ENCODE measurements at places on chromosomes 2 and 18. TPM values are rescaled to one million over a fixed set of nuclear protein-coding genes. Genes with fewer than 3 reads are reported as not detected.

The VAMP8 gene
- total RNA-seq: 0.27 TPM

The AMMECR1L gene
- total RNA-seq: 5.9 TPM

The SNTG2 gene
- not detected for total RNA-seq

The SPP2 gene
- total RNA-seq: 0.27 TPM

The TGFA gene
- 8.1 TPM for total RNA-seq

The IER3IP1 gene
- 46.5 TPM for total RNA-seq

The RNF144A gene
- 1.5 TPM for total RNA-seq

The TNFAIP6 gene
- not detected for total RNA-seq

The ZNF892 gene
- total RNA-seq: 2.7 TPM

The FECH gene
- total RNA-seq: 37.8 TPM

The ALK gene
- 0.37 TPM for total RNA-seq

The KANSL1L gene
- total RNA-seq: 11.2 TPM

The ACTR1B gene
- total RNA-seq: 39.4 TPM

The CACNB4 gene
- total RNA-seq: 0.12 TPM

DNA sequence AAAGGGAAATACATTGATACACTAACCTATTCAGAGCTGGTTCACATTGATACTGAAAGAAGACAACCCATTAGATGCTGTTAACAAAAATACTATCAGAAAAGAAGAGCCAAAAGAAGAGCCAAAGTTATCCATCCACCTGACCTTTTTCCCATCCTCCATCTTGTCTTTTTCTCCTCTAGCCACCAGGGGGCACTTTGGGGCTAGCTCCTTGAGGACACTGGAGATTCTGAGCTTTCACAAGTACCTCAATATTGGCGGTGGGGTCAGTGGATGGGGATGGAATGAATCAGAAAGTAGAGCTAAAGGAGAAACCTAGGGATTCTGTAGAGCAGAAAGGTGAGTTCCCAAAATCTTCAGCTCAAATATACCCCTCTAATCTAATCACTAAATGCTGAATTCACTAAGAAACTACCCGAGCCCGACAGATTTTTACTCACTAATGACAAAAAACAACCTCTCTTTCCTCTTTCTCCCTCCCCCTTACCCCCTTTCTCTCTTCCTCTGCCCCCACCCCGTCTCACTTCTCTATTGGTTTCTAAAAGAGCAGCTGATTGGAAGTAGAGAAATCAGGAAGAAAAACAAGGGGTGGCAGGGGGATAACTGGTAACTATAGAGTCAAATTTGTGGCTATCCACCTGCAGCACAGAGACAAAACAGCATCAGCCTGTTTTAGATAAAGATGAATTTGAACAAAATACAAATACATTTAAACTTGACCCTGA is 203.3 kb downstream of the TCF4 start:
- peak; percentile 61 for DNase-seq

- no peak for DNase-seq
Measured at GRCh38 chr2:173663353-173663752, 301.8 kb downstream of the SP3 start.

DNA sequence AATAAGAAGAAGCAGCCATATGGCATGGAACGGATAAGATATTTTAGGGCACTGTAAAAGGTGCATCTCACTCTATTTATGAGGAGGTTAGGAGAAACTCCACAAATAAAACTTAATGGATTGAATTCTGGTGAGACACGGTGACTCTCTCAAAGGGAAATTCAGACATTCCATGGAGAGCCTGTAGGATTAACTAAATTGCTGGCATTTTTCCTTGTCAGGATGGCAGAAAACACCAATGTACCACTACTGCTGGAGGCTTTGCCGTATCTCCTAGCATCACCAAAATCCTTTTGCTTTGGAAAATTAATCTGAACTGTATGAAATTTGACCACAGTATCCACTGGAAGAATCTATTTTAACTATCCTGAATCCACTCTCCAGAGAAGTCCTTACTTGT is 79.3 kb downstream of the RBM43 start:
- no peak for DNase-seq

DNA sequence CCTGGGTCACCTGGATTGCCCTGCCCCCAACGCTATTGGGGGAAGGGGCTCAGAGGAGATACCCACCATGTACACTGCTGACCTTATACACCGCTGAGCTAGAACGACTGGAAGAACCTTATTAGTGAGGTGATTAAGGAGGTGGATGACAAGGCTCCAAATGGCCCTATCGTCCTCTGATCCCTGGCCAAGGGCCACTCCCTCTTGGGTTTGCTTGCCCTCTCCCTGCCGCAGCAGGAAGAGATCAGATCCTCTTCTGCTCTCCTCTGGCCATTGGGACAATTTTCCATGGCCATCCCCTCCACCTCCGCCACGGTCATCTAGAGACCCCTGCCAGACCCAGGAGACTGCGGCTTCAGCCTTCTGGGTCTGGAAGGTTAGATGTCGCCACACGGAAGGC is 1.2 kb downstream of the ZNF514 start:
- peak; percentile 4 for DNase-seq

- peak; percentile 47 for DNase-seq
Measured at GRCh38 chr2:233290051-233290845, 17.4 kb upstream of the SAG start.

DNA sequence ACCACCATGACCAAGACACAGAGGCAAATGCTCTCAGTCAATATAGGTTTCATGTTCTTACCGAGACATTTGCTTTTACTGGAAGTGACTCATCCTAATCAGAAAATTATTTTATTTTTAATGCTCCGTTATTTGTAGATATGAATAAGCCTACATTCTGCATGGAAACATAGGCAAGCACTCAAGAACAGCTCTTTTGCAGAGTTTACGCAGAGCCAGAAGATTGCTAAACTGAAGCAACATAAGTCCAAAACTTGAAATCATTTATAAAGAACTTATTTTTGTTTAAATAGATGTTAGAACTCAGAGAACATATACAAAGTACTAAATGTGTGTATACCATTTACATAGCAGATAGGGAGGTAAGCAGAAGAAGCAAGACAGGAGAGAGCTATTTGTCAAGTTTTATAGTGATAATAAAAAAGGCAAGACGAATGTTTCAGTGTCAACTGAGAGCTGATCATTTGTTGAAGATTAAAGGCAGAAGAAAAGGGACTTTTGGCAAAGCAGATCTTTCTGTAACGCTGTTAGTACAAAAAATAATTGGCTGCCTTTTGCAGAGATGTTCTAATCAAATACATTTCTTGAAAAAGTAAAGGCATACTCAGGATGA is 12.4 kb upstream of the PPP1R1C start:
- DNase-seq: no peak

DNA sequence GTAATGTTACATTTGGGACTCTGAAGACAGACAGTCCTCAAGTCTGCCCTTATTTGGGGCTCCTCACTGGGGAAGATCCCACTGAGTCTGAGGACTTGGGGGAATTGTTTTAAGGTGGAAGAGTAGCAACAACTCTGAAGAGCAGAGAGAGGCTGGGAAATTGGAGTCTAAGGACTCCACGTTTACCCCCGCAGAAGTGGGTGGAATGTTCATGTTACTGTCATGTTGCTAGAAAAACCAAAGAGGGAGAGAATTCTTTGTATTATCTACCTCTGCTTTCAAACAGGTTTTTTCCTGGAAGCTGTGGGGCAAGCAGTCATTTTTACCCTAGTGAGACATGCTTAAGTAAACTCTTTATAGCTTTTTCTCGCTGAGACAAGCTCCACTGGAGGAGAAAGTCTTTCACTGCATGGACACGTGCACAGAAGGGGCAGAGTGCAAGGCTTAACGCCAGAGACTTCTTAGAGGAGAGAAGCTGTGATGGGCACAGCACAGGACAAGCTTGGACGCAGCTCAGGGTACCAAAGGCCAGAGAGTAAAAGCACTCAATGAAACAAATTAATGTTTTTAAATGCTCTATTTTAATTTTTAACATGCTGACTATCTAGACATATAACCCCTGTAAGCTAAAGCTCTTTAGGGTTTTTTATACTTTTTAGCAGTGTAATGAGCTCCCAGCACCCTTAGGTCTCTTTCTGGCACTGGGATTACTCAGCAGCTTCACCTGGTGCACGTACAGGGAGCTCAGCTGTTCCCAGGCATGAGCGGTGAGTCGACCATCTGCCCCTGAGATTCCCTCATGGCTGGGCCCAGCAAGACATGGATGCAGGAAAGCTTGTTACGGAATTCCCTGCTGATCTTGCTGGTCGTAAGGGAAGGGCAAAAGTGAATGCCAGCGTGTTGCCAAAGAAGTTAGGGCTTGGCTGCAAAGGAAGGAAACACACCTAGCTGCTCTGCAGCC is 54.5 kb upstream of the BIN1 start:
- no peak for DNase-seq

- no peak for DNase-seq
Measured at GRCh38 chr2:8312221-8312620, 369.6 kb upstream of the ID2 start.

DNA sequence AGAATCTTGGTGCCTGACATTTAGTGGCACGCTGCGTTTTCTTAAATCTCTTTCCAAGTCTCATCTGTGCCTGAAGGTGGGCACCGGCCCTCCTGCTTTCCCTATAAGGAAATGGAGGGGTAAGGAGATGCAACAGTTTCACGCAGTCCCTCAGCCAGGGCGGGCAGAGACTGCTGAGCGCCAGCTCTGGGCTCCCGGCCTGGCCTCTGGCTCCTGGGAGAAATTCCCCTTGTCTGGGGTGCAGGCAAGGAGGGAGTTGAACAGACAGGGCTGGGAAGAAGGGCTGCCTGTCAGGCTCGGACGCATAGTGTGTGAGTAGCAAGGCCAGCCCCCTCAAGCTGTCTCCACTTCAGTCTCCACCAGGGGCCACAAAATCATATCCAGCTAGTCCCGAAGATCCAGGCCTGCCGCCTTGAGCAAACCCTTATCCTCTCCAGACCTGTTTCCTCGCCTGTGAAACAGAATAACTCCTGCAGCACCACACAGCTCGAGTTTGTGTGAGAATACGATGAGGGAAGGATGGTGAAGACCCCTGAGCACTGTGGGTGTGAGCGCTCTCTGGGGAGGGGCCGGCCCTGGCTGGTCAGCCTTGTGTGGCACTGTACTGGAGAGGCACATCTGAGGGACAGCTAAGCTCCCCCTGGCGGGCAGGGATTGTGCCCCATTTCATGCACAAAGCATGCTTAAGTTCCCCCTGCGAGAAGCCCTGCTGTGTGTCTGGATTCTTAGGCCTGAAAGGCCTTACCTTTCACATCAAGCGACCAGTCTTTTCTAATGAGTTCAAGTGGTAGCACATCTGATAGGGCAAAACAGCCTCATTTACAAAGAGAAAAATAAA is 33.8 kb downstream of the SDC1 start:
- peak; percentile 19 for DNase-seq

DNA sequence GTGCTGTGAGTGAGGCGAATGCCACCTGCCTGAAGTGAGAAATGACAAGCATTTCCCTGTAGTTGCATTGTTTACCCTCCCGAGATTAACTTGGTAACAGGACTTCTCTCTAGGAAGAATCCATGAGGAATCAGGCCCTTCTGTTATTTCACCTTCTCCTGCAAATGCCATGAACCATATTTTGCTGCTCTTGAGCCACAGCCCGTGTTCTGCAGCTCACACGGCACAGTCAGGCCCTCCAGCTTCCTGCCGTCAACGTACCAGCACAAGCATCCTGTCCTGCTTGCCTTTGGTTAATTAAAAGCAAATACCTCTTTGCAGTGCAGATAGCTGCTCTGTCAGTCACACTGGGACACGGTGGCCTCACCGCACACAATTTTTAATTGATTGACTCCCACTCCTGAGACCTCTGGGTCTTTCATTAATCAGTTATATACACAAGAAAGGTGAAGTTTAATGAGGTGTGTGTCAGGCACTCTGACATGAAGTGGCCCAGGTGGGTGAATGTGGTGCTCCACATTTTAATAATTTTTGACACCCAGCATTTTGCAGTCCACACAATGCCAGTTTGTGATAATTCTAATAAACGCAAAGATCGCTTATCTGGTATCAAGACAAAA is 95.3 kb upstream of the ASB18 start:
- no peak for DNase-seq

DNA sequence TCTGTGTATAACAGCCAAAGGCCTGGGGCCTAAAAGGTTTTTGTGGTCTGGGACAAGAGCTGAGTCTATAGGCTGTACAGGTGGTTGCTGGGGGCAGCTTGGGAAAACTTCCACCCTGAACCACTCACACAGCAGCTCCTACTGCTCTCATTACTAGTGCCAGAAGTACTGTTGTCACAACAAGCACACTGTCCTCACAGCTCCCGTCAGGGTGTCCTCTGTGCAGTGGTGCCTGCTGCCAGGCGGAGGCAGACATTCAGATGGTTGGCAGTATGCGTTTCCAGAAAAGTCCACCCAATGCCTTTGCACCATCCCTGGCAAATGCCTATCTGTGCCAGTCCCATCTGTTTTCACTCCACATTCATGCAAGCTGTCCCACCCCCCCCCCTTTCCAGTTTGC is 58.5 kb downstream of the EPAS1 start:
- DNase-seq: no peak

DNA sequence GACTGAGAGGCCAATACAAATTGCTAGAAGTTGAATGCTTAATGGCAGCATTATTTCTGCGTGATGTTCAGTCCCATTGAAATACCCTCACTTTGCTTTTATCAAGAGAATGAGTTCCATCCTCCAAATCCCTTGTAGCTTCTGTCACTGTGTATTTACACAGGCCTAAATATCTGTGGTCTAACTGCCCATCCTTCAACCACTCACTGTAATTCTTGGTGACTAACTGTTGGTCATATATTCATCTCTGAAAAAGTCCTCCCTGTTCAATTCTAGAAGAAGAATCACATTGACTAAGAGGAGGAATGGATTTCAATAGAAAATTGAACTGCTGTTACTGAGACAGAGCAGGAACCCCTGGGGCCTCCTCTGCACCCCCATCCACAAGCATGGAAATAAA is 74.2 kb upstream of the L3MBTL4 start:
- no peak for DNase-seq

DNA sequence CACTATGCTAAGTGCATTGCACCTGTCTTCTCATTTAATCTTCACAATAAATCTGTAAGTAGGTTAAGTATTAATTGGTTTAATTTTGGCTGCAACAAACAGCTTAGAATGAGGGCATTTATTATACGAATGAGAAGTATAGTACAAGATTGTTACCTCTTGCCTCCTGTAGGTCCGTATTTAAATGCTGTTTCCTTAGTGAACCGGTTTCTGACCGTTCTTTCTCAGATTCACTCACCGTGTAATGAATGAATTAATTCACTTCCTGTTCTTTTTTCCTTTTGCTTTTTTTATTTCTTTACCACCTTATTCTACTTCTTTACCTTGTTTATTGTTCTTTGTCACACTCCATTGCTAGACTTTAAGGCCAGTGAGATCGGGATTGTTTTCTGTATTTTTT is 153.8 kb upstream of the RASGRP3 start:
- DNase-seq: no peak

GRCh38 chr2:38892819-38893218 is 3.1 kb downstream of the ARHGEF33 start:
- peak; percentile 16 for DNase-seq

DNA sequence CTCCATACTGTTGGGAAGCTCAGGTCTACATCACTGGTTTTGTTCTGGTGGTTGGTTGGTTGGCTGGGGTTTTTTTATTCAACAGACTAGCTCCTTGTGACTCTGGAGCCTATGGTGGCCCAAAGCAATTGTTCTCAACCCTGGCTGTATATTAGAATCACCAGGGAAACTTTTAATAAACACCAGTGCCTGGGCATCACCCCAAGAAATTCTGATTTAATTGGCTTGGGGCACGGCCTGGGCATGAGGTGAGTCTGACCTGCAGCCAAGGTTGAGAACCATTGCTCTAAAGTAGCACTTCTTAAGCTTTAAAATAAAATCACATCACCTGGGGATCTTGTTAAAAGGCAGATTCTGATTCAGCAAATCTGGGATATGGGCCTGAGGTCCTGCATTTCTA is 184.1 kb downstream of the C1D start:
- DNase-seq: peak; percentile 81

GRCh38 chr2:4937550-4937949 is 754.6 kb upstream of the SOX11 start:
- DNase-seq: no peak

- no peak for DNase-seq
Measured at GRCh38 chr2:205682971-205683501, 735 bp downstream of the NRP2 start.
